ENCODE measurements at places on chromosomes 7 and 10.

DNA sequence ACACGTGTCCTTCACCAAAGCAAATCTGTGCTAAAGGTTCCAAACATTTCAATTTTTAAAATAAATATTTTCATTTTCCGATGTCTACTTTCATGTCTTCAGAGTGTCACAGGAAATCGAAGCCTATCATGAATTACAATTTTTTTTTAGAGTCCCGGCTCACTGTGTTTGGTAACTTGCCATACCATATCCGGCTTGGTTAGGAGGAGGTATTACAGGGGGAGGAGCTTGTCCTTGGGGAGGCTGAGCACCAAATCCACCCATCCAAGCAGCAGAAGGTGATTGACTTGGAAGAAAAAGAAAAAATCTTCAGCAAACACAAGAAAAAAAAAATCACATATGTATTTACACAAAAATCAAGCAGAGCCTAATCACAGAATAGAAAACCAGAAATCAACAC, 21.3 kb downstream of the TIAL1 start:
- DNase-seq = peak; percentile 22

DNA sequence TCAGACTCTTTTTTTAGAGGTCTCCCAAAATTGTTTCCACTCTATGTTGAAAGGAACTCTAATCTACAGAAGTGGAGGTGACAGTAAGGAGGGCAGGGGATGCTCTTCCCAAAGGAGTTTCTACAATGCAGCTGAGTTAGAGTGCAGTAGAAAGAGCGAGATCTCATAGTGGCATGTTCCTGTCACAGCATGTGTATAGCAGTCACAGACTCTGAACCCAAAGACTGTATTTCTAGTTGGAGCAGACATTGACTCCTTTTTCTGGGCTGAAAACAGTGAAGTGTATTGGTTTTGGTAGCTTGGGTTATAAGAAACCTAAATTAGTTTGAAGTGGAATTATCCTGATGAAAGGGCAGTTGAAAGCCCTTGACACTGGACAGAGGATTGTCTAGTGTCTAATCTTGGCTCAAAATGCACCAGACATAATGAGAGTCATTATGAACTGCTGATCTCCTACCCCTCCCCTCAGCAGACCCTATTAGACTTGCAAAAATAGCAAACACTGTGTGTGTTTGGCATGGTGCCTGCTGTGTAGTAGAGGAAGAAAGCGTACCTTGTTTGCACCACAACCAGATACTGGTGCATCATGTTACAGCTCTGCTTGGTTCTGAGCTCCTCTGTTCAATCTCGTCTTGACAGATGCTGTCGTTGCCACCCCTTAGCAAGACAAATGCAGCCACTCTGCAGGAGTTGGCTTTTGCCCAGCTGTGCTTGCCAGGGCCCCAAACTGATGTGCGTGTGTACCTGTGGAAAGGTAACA, 336.0 kb downstream of the AUTS2 start:
- DNase-seq = no peak

DNA sequence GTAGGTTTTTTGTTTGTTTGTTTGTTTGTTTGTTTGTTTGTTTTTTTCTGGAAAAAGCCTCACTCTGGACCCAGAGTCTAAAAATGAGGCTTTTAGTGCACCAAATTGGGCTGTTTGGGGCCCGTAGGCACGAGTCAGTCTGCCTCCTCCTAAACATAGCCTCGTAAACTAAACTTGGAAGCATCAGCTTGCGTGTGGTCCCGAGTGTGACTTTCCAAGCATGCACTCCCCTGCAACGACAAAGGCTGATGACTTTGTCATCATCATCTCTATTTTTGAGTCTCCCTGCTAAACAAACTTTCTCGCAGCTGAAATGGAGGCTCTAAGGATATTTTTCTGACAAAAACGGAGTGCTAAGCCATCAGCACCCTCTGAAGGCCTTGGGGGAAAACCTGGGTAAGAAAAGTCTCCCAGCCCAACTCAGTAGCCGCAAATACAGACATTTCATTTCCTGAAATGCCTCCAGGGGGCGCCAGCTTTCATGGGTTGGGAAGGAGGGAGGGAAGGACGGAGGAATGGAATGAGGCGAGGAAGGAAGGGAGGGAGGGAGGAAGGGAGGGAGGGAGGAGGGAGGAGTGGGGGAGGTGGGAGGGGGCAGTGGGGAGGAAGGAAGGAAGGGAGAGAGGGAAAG, 245.9 kb downstream of the KCNMA1 start:
- peak; percentile 85 for DNase-seq

DNA sequence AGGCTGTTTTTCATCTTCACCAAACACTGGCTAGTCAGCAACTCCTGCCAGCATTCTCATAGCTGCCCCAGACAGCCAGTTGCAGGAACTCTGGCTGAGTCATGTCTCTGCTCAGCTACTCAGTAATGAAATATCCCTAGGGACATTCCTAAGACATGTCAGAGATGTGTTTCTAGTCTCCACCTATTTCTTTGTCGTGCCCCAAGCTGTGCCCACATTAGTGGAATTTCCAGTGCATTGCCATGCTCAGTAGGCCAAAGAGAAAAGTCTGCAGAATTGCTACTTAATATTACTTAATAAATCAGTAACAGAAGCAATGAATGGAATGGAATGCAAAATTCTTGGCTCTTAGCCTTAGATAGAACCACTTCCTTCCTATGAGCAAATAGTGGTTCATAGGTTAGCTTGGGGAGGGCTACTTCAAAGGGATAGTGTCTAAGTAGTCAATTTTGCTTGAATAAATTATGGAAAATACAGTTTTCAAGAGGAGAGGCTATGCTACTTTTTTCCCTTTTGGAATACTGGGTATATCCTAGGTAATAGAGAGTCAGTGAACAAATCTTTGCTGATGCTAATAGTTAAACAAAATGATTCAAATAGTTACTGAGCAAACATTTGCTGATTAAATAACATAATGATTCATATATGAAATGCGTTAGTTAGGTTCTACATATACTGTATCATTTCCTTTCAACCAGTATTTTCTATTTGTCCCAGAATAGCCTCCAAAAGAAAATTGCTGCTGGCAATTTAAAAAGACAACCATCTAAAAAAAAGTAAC, 23.6 kb upstream of the SEMA3C start:
- peak; percentile 90 for DNase-seq

- no peak for DNase-seq
Observed at GRCh38 chr7:156845379-156846101, 47.4 kb downstream of the LMBR1 start.

DNA sequence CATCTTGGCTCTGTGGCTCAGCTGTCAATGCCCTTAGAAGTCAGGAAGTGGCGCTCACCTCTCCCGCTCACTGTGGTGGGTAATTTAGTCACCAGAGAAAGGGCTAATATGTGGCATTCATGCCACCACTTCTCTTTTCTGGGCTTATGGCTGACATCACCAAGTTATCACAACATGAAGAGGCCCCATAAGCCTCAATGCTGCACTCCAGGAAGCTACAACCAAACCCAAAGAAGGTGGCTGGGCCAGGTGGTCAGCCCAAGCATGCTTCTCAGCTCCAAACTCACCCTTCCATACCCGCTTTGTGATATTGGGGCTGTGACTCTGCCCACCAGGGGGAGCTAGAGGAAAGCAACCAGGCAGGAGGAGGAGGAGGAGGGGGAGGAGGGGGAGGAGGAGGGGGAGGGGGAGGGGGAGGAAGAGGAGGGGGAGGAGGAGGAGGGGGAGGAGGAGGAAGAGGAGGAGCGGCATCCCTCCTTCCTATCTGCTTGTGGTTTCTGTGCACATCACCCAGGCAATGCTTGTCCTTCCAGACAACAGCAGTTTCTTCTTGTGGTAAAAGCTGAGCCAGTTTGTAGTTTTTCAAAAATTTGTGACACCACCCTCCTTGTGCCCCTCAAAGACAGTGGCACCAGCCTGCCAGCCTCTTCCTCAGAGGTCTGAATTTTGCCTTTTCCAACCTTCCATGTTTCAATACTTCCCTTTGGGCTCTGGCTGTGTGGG, 42.1 kb downstream of the CYP26A1 start:
- DNase-seq = peak; percentile 64

DNA sequence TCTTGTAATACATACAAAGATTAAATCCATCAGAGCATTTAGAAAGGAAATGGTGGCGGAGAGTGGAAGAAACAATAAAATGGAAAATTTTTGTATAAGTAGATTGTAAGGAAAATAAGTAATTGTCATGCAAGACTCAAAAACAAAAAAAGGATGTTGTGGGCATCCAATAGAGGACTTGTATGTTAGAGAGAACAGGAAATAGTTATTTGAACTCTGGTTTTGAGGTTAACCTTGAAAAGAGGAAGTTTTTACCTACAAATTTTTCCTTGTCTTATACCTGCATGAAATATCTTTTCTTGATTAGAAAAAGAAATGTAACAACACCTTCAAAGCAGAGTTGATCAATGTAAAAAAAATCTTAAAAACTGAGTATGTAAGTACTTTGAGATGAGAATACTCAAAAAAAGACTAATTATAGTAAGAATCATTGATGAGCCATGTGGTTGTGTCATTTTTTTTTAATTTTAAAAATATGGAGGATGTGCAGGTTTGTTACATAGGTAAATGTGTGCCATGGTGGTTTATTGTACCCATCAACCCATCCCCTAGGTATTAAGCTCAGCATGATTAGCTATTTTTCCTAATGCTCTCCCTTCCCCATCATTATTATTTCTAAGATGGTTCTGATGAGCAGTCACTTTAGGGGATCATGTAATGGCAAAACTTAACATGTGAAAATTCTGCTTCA, 11.9 kb downstream of the TMEM106B start:
- DNase-seq = no peak

DNA sequence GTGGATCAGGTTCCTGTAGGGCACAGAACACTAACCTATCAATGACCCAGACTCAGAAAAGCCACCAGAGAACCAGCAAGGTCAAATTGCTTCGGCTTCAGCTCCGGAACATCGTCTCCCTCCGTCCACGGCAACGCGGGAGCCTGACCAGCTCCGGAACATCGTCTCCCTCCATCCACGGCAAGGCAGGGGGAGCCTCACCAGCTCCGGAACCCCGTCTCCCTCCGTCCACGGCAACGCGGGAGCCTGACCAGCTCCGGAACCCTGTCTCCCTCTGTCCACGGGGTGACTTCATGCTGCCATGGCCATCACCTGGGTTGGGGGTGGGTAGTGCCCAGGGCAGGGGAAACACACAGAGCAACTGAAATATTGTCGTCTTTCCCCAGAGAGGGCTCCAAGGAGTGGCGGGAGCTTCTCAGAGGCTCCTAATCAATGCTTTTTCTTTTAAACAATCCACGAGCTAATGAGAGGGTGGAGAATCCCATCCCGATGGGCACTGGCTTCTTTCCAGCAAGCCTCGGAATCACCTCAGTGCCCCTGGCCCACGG, 403.5 kb downstream of the DNAJB6 start:
- DNase-seq = no peak

DNA sequence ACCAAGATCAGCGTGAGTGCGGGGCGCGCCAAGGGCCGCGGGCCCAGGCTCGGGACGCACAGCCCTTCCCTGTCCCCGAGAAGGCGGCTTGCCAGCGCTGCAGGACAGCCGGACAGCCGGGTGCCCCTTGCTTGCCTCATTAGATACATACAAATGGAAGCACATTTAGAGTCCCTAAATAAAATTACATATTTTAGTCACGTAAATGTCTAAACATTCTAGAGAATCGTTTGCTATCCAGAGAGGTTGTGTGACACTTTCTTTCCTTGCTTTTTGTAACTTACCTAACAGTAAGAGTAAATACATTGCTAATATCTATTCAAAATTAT, 4.8 kb downstream of the VSTM2A start:
- DNase-seq = no peak

- DNase-seq = no peak
Observed at GRCh38 chr10:107450056-107450455, 285.6 kb upstream of the SORCS1 start.

DNA sequence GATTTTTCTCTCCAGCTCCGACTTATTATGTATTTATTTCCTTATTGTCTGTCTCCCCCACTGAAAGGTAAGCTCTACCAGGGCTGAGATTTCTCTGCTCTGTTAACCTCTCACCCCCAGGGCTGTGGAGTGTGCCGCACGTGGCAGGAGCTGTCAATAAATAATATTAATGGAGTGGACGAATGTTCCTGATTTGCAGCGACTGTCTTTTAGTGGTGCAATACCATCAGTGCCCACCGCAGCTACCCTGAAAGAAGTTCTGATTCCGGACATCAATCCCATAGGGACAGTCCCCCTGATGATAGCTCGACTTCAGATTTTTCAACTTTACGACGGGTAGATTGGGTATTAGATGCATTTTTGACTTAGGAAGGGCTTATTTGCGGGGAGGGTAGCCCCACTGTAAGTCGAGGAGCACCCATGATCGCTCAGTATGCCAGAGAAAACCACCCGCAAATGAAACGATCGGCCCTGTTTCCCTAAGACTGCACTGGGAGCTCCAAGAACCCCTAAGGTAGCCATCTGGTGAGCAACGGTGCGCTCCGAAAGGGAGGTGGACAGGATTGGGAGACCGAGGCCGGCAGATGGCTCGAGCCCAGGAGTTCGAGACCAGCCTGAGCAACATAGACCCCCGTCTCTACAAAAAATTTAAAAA, 986 bp upstream of the PPP2R2D start:
- peak; percentile 13 for DNase-seq

DNA sequence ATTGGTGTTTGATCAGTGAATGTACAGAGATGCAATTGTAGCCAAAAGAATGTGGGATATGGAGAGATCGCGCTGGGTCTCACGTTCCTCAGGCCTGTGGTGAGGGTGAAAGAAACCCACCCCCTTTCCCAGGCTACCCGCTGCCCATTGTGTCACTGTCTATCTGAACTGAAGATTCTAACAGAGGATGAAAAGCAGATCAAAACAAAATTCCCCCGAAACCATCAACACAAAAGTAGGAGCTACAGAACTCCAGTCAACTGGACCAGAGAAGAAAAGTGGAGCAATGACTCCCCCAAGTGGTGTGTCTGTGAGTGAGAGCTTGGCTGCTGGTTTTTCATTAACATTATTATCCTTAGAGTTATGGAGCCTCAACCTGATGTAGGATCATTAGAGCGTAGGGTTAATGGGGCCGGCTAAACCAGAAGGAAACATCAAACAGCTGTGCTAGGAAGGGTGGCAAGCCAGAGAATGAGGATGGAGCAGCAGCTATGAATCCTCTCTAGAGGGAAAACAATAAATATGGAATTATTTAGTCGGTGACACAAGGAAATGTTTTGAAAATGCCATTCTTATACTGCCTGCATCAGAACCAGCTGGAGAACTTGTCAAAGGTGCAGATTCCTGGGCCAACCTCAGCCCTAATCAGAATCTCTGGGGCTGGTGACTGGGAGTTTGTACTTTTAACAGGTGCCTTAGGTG, 38.3 kb downstream of the AKR1B1 start:
- peak; percentile 72 for DNase-seq

GRCh38 chr7:155066417-155066950, 3.6 kb upstream of the HTR5A start:
- peak; percentile 95 for DNase-seq

DNA sequence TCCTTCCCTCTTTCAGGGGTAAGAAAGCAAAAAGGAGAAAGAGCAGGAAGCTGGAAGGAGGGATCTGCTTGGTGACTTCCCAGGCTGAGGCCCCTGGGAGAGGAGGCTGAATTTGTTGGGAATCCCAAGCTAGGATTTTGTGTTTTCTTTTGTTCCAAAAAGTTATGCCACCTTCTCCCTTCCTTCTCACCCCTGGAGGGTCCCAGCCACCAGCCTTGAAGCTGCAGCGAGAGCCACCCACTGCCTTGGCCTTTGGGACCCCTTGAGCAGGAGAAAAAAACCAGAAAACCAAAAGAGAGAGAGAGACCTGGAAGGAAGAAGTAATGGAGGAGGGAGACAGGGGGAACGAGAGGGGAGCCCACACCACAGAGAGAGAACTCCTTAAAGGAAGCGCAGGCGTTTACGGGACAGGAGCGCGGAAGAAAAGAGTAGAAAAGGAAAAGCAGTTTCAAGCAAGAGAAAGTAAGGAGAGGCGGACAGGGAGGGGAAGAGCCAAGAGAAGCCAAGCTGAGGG, 7.2 kb downstream of the VAX1 start:
- DNase-seq = no peak

Measured in Daoy (cell line).